ENCODE measurements at places on chromosomes 5 and 9. TPM values are rescaled to one million over a fixed set of nuclear protein-coding genes. Genes with fewer than 3 reads are reported as not detected.
A peak's percentile ranks its signal among the peaks of the same experiment; 100 is the strongest.

DNA sequence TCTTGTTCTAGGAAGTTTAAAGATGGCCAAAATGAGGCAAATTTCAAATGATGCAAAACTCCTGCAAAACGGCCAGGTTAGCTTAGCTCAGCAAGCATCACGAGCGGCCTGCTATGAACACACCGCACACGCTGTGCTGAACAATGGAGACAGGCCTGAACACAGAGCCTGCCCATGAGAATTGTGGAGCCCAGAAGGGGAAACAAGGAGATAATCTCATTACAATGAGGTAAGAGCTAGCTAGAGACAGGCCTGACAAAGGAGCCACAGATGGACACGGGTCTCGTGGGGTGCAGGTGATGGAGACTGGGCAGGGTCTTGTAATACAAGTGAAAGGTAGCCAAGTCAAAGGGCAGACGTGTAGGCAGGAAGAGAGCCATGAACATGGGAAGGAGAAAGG, 50.2 kb downstream of the PSMB7 start:
- no peak overlapping the region for H3K4me3 ChIP-seq
- DNase-seq, result no peak
- no peak overlapping the region for H3K27ac ChIP-seq
- H3K36me3 ChIP-seq, result peaks cover 54% of the 10 kb centered on the region

DNA sequence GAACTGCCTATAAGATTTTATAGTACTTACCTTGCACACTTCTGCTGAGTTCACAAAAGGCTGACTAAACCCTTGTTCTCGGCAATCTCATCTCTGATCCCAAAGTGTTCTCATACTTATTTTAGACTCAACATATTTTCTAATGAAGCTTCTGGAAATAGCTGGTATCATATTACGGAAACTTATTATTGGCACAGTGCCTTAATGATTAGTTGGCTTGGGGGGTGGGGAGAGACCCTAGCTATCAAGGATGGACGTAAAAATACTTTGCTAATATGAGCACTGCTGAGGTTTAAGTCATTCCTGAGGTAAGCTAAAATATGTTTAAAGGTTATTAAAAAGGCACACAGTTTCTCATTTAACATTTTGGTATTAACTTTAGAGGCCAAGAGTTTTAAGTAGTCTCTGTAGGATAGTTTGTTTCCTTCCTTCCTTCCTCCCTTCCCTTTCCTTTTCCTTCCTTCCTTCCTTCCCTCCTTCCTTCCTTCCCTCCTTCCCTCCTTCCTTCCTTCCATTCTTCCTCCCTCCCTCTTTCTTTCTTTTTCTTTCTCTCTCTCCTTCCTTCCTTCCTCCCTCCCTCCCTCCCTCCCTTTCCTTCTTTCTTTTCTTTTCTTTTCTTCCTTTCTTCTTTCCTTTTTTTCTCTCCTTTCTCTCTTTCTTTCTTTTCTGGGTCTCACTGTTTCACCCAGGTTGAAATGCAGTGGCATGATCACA, 31.5 kb downstream of the ZSWIM6 start:
- H3K36me3 ChIP-seq, result peaks cover 4% of the 10 kb centered on the region
- no peak for DNase-seq
- H3K4me3 ChIP-seq, result no peak overlapping the region
- H3K4me1 ChIP-seq, result peaks cover 47% of the 10 kb centered on the region
- H3K27ac ChIP-seq, result no peak overlapping the region
- H3K27me3 ChIP-seq, result no peaks in the 10 kb centered on the region

- no peaks in the 10 kb centered on the region for H3K36me3 ChIP-seq
- DNase-seq, result no peak
- no peaks in the 10 kb centered on the region for H3K27me3 ChIP-seq
- H3K27ac ChIP-seq, result no peak overlapping the region
- H3K4me1 ChIP-seq, result no peaks in the 10 kb centered on the region
- H3K4me3 ChIP-seq, result no peak overlapping the region
Measured at GRCh38 chr5:108858959-108859358, 111.3 kb downstream of the FER start.

GRCh38 chr5:18660511-18660910, 1026.3 kb downstream of the TAF11L14 start:
- DNase-seq, result no peak
- H3K36me3 ChIP-seq, result no peaks in the 10 kb centered on the region
- no peak overlapping the region for H3K4me3 ChIP-seq
- H3K27me3 ChIP-seq, result no peaks in the 10 kb centered on the region
- no peaks in the 10 kb centered on the region for H3K4me1 ChIP-seq

DNA sequence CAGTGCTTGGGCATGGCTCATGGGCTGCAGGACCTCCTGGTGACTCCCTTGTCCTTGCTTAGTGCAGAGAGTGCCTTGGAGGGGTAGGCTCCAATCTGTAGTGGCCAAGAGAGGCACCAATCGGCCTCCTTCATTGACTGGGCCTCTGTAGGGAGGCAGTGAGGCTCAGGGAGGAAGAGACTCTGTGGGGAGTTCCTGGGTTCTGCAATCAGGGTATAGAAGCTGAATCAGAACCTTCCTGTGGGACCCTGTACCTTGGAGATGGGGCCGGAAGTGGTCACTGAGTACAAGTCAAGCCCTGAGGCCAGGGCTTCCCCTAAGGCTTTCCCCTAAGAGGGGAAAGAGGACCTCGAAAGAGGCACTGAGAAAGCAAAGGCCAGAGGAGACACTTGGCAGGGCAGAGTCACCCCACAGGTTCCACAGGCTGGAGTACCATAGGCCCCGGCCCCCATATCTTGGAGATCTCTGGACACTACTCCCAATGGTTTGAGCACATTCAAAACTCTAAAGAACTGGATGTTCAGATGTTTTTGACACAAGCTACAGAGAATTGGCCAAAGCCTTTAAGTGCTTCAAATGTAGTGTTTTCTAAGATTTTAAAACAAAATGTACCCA, 190.5 kb downstream of the HSPA4 start:
- no peaks in the 10 kb centered on the region for H3K27me3 ChIP-seq
- no peaks in the 10 kb centered on the region for H3K36me3 ChIP-seq
- DNase-seq, result peak; percentile 16
- no peak overlapping the region for H3K4me3 ChIP-seq

DNA sequence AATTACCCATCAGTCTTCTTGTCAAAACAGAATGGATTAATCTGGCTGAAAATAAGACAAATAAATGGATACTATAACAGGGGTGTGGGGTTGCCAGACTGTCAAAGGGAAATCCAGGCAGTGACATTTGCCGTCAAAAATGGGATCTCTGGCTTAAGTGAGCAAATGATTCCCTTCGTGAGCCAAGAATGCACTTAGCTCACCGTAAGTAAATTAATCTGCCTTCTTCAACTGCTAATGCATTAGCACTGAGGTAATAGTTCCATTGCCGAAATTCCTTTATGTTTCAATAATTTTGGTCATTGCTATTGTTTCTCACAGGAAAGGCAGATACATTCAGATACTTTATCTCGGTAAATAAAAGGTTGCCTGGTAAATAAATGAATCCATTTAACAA, 377.8 kb downstream of the KIAA0825 start:
- no peak for DNase-seq
- H3K36me3 ChIP-seq, result no peaks in the 10 kb centered on the region
- H3K4me3 ChIP-seq, result no peak overlapping the region
- H3K27me3 ChIP-seq, result no peaks in the 10 kb centered on the region

DNA sequence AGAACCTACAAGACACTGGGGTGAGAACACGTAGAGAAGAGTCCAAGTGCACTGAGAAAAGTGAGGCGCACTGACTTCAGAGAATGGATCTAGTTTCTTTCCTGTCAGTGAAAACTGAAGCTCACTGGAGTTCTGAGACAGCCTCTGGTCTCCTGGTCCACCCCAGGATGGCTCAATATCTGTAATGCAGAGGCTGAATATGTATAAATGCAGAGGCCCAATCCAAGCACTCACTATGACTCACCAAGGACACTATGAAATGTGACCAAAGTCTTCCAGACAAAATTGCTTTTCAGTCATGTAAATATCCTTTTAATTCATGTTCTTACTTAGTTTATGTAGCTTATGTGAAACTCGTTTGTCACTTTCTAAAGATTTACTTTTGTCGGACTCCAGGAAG, 53.8 kb downstream of the NFIB start:
- no peaks in the 10 kb centered on the region for H3K27me3 ChIP-seq
- no peak overlapping the region for H3K4me3 ChIP-seq
- H3K4me1 ChIP-seq, result no peaks in the 10 kb centered on the region
- no peak for DNase-seq

- DNase-seq, result no peak
- H3K27ac ChIP-seq, result no peak overlapping the region
- H3K4me1 ChIP-seq, result no peaks in the 10 kb centered on the region
- H3K27me3 ChIP-seq, result no peaks in the 10 kb centered on the region
- peaks cover 5% of the 10 kb centered on the region for H3K36me3 ChIP-seq
- no peak overlapping the region for H3K4me3 ChIP-seq
Measured at GRCh38 chr9:131965841-131966240, 113.8 kb downstream of the MED27 start.

GRCh38 chr5:178502401-178503100, 87.6 kb downstream of the COL23A1 start:
- no peak overlapping the region for H3K4me3 ChIP-seq
- H3K27ac ChIP-seq, result no peak overlapping the region
- H3K36me3 ChIP-seq, result no peaks in the 10 kb centered on the region
- no peaks in the 10 kb centered on the region for H3K27me3 ChIP-seq
- no peaks in the 10 kb centered on the region for H3K4me1 ChIP-seq

DNA sequence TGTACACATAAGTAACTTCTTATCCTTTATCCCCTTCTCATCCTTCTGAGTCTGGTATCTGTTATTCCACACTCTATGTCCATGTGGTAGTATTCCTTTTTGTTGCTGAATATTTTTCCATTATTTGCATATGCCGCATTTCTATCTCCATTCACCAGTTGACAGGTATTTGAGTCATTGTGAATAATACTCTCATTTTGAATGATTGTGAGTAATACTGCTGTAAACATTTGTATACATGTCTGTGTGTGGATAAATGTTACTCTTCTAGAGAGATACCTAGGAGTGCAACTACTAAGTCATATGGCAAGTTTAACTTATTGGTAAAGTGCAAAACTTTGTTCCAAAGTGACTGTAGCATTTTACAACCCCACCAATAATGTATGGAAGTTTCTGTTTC, 15.6 kb downstream of the RIC1 start:
- no peaks in the 10 kb centered on the region for H3K27me3 ChIP-seq
- no peak overlapping the region for H3K4me3 ChIP-seq
- no peak for DNase-seq
- H3K4me1 ChIP-seq, result no peaks in the 10 kb centered on the region
- no peak overlapping the region for H3K27ac ChIP-seq
- H3K36me3 ChIP-seq, result no peaks in the 10 kb centered on the region

GRCh38 chr5:172595596-172596455, 45.2 kb upstream of the NEURL1B start:
- DNase-seq, result no peak
- no peaks in the 10 kb centered on the region for H3K4me1 ChIP-seq
- H3K4me3 ChIP-seq, result no peak overlapping the region
- no peaks in the 10 kb centered on the region for H3K36me3 ChIP-seq

DNA sequence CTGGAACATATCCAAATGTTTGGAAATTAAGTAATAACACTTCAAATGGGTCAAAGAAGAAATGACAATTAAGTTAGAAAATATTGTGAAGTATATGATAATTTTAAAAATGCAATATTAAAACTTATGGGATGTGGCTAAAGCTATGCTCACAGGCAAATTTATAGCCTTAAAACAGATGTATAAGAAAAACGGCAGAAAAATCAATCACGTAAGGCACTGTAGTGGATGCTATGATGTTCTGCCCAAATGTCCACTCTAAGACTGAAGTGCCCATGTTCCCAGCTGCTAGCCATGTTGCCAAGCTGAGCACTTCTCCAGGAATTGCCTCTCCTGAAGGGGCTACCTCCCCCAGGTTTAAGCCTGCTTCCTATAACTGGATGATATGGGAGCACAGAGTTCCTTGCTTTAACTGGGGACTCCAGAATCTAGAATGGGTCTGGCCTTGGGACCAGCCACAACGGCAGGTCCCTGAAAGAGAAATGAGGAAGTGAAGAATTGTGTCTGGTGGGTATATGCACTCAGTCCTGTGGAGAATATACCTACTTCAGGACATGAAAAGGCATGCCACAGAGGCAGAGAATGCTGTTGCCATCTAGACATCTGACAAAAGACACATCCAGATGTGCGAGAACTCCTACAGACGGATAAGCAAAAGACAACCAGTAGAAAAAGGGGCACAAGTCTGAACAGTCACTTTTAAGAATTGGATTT, 78.2 kb upstream of the RXRA start:
- H3K27ac ChIP-seq, result no peak overlapping the region
- peaks cover 47% of the 10 kb centered on the region for H3K4me1 ChIP-seq
- H3K27me3 ChIP-seq, result no peaks in the 10 kb centered on the region
- no peak for DNase-seq
- H3K4me3 ChIP-seq, result no peak overlapping the region

GRCh38 chr9:121574774-121575519, 75.3 kb upstream of the GGTA1 start:
- no peaks in the 10 kb centered on the region for H3K36me3 ChIP-seq
- H3K27me3 ChIP-seq, result no peaks in the 10 kb centered on the region
- no peaks in the 10 kb centered on the region for H3K4me1 ChIP-seq
- no peak overlapping the region for H3K27ac ChIP-seq
- no peak overlapping the region for H3K4me3 ChIP-seq
- no peak for DNase-seq

- no peak overlapping the region for H3K27ac ChIP-seq
- H3K4me3 ChIP-seq, result no peak overlapping the region
- peaks cover 19% of the 10 kb centered on the region for H3K27me3 ChIP-seq
- DNase-seq, result no peak
- H3K36me3 ChIP-seq, result no peaks in the 10 kb centered on the region
Measured at GRCh38 chr5:176560364-176560763, 11.2 kb downstream of the CDHR2 start.

- no peak for DNase-seq
- no peaks in the 10 kb centered on the region for H3K27me3 ChIP-seq
- no peaks in the 10 kb centered on the region for H3K36me3 ChIP-seq
- H3K4me1 ChIP-seq, result no peaks in the 10 kb centered on the region
Measured at GRCh38 chr9:8825585-8826147, 1026.1 kb upstream of the DMAC1 start.

DNA sequence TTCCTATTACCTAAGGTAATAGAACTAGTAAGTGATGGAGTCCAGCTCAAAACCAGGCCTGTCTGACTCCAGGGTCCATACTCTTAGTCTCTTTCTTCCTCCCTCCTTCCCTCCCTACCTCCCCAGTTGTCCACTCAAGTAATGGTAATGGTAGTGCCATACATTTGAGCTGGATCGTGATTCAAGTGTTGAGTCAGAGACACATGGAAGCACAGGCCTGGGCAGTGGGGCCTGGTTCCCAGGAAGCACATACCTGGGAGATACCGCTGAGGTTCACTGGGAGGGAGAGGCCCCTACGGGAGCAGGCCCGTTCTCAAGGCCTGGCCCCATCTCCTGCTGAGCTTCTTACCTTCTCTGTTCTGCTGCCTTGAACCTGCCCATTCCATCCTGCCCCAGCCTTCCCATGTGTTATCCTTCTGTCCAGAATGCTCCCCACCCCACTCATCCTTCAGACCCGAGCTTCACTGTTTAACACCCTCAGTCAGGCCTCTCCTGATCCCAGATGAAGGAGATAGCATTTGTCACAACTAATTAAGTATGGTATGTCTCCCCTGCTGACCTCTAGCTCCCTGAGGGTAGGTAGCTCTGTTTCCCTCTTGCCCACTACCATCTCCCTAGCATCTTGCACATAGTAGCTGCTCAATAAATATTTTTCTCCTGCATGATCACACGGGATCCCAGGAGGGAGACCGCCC, 13.8 kb downstream of the URM1 start:
- no peak overlapping the region for H3K4me3 ChIP-seq
- H3K27me3 ChIP-seq, result no peaks in the 10 kb centered on the region
- H3K27ac ChIP-seq, result no peak overlapping the region
- DNase-seq, result no peak
- peaks cover 100% of the 10 kb centered on the region for H3K36me3 ChIP-seq

The LHX6 gene
- 0.41 TPM for total RNA-seq

The EXD3 gene
- total RNA-seq, result 44.0 TPM

The PLPP6 gene
- 7.8 TPM for total RNA-seq

The SLC34A3 gene
- total RNA-seq, result not detected

The IFNA13 gene
- not detected for total RNA-seq

The PCDHA13 gene
- 0.46 TPM for total RNA-seq

Data from spleen (tissue), 13 donors.